NCI-H69 (cell line): ENCODE measurements at places on chromosomes 12 and 14.

DNA sequence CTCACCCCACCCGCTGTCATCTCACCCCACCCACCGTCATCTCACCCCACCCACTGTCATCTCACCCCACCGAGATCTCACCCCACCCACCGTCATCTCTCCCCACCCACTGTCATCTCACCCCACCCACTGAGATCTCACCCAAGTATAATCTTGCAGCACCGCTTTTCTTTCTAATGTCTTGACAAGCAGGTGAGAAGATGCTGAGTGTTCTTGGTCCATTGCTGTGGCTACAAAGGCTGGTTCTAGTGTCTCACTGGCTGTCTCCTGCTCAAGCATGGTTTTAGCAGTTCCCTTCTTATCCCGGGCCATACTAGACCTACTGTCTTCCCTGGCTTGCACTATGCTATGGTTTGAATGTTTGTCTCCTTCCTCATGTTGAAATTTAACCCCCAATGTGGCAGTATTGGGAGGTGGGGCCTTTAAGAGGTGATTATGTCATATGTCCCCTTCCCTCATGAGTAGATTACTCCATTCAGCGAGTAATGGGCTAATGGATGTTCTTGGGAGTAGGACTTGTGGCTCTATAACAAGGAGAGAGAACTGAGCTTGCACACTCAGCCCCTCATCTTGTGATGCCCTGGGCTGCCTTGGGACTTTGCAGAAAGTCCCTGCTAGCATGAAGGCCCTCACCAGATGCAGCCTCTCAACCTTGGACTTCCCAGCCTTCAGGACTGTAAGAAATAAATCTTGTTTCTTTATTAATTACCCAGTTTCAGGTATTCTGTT, 47.7 kb upstream of the PPP2R5C start:
- no peak for DNase-seq

DNA sequence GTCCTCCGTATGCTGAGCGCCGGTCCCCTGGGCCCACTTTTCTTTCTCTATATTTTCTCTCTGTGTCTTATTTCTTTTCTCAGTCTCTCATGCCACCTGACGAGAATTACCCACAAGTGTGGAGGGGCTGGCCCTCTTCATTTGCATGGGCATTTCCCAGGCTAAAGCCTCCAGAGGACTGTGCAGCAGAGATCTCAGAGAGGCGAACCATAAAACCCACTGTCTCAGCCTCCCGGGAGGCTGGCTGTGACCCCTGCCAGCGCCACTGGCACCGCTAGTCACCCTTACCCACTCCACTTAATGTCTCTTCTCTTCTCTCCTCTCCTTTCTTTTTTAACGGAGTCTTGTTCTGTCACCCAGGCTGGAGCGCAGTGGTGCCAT, 7.1 kb upstream of the SERPINA9 start:
- DNase-seq = no peak

DNA sequence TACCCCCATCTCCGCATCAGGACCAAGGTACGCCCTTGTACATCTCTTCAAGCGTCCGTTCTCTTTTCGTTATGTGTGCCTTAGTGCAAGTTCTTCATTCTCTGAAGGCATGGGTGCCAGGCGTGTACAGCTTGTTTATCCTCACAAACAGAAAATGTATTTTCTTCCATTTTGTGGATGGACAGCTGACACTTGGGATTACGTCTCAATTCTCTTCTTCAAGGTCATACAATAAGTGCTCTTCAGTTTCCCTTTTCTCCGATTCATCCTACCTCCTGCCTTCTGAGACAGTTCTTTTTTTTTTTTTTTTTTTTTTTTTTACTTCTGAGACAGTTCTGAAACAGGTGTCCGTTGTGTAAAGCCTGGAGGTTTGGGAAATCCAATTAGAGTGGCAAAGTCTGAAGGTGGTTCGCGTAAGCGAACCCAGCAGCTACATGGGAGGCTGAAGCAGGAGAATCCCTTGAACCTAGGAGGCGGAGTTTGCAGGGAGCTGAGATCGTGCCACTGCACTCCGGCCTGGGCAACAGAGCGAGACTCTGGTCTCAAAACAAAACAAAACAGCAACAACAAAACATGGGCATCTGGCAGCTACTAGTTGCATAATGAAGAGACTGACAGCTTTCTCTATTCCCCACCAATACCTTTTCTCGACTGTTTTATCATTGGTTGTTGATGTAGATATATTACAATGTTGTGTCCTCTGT, 734 bp downstream of the COX6A1 start:
- DNase-seq = no peak

- DNase-seq = no peak
Observed at GRCh38 chr12:67802731-67803130, 154.2 kb downstream of the DYRK2 start.
